ENCODE measurements at places on chromosomes 11 and 22. TPM values are rescaled to one million over a fixed set of nuclear protein-coding genes. Genes with fewer than 3 reads are reported as not detected.

GRCh38 chr11:108959105-108959761 lies 294.4 kb downstream of the DDX10 start:
- DNase-seq = no peak

- DNase-seq = no peak
Observed at GRCh38 chr11:99554232-99554903, 533.6 kb downstream of the CNTN5 start.

DNA sequence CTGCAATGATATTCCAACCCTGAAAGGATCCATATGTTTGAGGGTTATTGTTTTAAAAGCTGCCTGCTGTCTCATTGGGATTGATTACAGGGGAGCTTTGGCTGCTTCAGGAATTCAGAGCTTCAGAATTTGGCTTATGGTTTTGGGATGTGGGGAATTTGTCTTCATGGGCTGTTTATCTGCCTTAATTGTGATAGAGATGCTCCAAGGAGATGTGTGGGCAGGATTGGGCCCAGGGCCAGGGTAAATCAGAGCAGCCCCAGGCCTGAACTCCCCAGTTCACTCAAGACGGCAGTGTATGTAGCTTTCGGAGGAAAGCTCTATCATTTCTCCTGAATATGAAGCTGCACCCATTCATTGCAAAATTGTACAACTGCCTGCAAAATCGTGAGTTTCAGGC lies 88.5 kb downstream of the ALX4 start:
- DNase-seq = no peak

SGSM1 gene
- 3.2 TPM for total RNA-seq
